Epithelial cell of proximal tubule (primary cell): ENCODE measurements at places on chromosomes 1 and 21. TPM values are rescaled to one million over a fixed set of nuclear protein-coding genes. Genes with fewer than 3 reads are reported as not detected.

Gene BSND
- total RNA-seq = not detected in 2 replicates

Gene UBL4B
- total RNA-seq = not detected in 2 replicates

Gene ALG6
- total RNA-seq = 7.8 and 15.2 TPM in 2 replicates

Gene ZSWIM5
- 0.23 and 0.72 TPM in 2 replicates for total RNA-seq

Gene NPHS2
- total RNA-seq = not detected in 2 replicates

Gene RNU1-1
- under 0.01 TPM in 2 replicates for total RNA-seq

Gene GBP4
- total RNA-seq = 0.07 and 0.35 TPM in 2 replicates

Gene BNIPL
- 0.14 TPM in 1 of 2 replicates, not detected in the other for total RNA-seq

Gene FAM163A
- not detected in 2 replicates for total RNA-seq

Gene RGS7
- 0.06 and 0.51 TPM in 2 replicates for total RNA-seq

Gene C1QA
- not detected in 2 replicates for total RNA-seq

Gene DENND2C
- 0.29 and 0.81 TPM in 2 replicates for total RNA-seq

Gene TMEM52
- total RNA-seq = 0.75 and 5.6 TPM in 2 replicates

Gene FAM89A
- 2.7 and 5.9 TPM in 2 replicates for total RNA-seq

Gene HAO2
- total RNA-seq = not detected in 2 replicates

Gene GPR52
- total RNA-seq = not detected in 2 replicates

Gene RNU1-4
- under 0.01 TPM in 2 replicates for total RNA-seq
